Stimulated activated effector memory CD8-positive, alpha-beta T cell treated with anti-CD3 and anti-CD28 coated beads, Interleukin-12 subunit alpha, Interleukin-12 subunit beta, amount 100 ng/mL, for 72 hours (primary cell): ENCODE measurements at places on chromosomes 5 and 9.

GRCh38 chr5:129904102-129904666 is at the start of gene CHSY3:
Gene CHSY3 (plus strand): TSS chr5:129904465.
- DNase-seq, result peak; percentile 2

GRCh38 chr9:111064160-111064837 is 26.0 kb upstream of the LPAR1 start:
- DNase-seq, result no peak

- no peak for DNase-seq
Measured at GRCh38 chr5:2901096-2901495, 149.6 kb upstream of the IRX2 start.

DNA sequence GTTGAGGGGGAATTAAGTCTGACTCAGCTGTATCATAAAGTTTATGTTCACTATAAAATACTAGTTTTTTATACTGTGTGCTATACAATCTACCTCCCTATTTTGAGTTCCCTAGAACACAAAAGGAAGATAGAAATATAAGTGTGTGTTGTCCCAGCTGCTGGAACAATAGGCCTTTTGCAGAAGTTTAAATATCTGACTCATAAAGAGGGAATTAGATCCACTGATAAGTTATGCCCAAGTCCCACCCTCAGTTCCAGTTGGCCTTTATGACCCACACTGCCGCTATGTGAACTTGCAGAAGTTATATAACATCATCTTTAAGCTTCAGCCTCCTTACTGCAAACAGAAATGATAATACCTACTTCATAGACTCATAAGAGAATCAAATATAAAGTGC is 88.5 kb upstream of the DAB2 start:
- DNase-seq, result no peak

GRCh38 chr9:107631788-107632187 is 142.2 kb upstream of the KLF4 start:
- DNase-seq, result no peak

DNA sequence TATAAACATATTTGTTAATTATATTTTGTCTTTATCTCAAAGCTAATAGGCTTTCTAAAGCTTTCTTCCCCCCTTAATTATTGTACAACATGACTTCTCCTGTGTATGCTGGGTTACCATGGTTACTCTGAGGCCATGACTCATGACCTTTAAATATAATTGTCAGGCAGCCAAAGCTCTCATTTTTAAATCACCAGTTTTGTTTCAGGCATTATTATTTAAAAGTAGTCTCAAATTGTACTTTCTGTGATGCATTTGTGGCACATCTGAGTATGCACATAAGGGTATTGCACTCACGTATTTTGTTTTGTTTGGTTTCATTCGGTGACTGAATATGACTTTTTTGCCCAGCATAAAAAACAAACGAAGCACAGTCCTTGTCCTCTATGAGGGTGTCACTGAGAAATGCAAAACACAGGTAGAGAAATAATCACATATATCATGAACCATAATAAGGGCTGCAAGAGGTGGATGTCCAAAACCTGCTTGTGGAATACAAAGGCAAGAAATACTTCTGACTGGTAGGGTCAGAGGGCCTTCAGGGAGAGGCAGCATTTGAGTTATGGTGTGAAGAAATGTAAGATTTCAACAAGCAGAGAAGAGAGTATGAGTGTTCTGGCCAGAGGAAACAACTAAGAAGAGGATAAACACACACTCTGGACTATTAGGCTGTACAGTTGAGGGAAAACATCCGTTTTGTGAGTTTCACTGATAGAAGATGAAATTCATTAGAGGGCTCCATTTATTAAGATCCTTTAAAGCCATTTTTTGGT is 2.1 kb downstream of the CCDC192 start:
- DNase-seq, result no peak

- no peak for DNase-seq
Measured at GRCh38 chr9:89880721-89881120, 275.9 kb downstream of the GADD45G start.

DNA sequence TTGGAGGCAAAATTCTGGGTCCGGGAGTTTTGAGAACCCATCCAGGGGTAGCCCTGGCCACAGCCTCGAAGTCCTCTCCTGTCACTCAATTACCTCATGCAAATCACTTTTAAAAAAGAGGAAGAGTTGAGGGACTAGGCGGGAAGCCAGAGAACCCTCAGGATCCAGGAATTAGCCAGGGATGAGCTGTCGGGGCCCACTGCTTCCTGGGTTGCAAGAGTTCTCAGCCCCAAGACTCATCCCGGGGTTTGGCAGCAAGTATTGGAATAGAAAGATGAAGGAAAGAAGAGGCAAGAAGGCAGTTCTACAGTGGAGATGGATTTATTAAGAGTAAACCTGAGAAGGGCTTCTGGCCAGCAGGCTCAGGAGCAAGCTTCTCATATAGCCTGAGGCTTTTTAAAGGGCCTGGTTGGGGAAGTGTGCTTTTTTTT is 25.6 kb downstream of the C9orf50 start:
- no peak for DNase-seq

DNA sequence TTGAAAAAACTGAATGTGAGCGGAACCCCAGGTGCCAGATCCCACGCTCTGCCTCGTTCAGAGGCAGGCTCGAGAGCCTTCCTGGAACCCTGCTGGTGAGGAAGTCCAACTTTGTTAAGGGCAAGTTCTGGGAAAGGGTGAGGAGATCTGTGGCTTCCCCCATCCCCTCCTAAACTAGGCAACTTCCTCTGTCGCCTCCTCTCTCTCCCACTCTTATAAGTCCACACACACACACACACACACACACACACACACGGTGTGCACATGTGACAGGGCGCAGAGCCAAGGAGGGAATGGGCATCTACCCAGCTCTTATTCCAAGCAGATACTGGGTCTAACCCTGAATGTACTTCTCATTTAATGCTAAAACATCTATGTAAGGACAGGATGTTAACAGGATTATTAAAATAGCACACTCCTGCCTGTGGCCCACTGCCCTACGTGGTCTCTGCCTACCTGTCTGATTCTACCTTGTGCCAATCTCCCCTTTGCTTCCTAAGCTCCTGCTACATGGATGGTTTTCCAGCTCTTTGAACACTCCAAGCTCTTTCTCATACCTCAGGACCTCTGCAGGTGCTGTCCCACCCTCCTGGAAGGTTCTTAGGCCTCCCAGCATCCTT is 72.4 kb upstream of the FBXW11 start:
- DNase-seq, result no peak

GRCh38 chr9:122221183-122221811 is 7.5 kb downstream of the LHX6 start:
- DNase-seq, result no peak

DNA sequence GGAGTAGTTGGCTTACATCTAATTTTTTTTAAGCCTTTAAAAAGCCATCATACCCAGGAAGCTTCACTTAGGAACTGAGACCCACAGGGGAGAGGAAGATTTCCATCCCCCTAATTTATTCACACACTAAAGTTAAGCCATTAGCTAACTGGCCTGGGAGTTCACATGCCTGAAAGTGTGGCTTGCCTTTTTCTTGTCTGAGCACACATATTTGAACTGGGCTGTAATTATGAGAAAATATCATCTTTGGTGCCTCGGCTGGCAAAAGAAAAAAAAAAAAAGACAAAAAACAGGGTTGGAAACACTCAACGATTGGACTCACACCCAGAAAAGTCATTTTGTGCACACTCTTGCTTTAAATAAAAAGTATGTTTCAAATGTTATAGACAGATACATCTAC is 847.3 kb downstream of the MAT2B start:
- DNase-seq, result no peak

DNA sequence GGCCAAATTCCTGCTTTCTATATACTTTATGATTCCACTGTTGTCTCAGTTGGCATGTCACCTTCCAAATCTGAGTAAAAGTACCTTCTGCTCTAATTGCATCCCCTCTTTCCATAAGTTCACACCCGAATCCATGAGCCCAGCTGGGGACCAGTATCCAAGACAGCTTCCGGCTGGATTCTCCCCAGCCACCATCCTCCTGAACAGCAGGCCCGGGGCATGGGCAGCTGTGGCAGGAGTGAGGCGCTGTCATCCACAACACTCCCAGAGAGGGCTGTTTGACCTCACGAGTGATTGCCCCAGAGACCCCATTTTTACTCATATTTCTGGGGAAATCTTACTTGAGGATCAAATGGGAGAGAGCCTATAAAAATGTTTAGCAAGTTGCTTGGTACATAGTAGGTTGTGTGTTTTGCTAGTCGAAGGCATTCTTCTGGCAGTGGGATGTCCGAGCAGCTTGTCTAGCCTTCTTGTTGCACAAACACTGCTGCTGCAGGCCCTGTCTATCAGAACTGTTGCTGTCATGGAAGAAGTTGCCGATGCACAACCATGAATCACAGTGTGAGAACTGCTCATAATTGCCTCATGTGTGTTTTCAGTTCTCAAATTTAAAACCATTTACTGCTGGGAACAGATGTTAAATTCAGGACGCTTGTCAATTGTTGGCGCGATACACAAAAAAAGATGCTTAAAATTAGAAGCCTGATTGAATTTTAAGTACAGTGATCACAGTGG is 93.8 kb downstream of the HSPA4 start:
- DNase-seq, result no peak

GRCh38 chr5:14212838-14213237 is 69.7 kb downstream of the TRIO start:
- DNase-seq, result no peak

DNA sequence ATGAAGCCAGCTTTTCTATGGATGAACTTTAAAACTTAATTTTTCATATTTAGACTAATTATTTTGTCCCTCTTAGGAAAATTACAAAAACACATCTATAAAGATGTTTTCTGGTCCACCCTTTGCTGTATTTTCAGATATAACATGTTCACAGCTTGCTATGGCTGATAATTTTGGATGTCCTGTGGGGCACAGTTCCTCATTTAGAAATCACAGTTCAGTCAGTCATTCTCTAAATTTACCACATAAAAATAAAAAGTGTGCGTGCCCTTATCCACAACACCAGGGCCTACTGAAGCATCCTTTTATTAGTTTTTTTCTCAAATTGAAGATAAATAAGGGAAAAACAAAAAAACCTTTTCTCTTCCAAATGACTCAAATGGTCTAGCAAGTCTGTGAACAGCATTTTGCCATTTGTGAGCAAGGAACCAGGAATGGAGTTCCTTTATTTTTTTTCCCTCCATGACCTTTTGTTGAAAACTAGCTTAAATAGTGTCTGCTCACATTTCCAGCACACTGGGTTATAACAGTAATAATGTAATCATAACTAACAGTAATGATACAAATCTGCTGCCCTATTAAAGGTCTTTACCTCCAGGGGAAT is 87.1 kb downstream of the CEMIP2 start:
- no peak for DNase-seq

DNA sequence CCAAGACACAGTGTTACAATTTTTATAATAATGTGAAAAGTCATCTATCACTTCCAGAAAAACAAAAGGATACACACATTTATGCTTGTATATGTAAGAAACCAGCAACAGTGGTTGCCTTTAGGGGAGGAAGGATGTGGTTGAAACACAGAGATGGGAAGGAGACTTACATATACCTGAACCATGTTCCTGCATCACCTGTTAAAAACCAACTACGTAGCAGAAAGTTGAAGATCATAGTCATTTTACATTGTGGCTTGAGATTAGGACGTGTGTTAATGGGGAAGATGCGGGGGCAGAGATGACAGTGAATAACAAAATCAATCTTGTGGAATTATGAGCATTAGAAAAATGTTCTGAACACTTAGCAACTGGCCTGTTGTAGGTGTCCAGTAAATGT is 307.3 kb downstream of the MLLT3 start:
- no peak for DNase-seq

DNA sequence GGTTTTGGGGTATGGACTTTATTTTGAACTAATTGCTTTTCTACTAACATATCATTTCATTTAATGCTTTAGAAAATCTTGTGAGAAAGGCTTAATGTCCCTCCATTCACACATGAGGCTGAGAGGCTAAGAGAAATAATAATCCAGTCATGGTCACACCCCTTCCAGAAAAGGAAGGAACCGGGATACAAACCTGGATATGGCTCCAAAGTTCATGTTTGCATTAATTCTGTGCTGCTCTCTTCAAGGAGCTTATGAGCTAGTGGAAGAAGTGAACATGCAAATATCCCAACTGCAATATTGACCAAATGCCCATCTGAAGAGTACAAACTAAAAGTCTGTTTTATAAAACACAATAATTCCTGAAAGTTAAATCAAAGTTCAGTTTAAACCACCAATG is 732.1 kb upstream of the RIOK2 start:
- DNase-seq, result no peak

DNA sequence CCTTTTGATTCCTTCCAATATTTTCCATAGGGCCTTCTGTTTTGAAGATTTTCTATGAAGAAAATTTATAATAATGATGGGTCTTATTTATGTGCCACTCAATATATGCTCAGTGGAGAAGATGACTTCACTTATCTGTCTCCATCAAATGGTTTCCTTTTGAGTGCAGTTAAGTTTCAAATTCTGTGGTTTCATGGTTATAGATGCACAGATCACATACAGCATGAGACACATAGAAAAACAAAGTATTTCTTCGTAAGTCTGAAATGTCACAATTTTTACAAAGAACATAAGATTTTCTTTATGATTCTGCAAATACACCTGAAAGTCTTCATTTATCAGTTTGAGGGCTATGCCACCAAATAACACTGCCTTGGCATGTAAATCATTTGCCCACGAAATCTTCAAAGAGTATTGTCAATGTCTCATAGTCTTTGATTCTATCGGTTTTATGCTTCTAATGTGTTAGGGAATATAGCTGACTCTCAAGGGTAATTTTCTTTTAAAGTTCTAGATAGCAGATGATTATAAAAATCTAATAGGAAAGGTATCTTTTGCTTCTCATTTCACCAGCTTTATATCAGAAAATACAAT is 14.1 kb downstream of the CFAP95 start:
- no peak for DNase-seq

- DNase-seq, result no peak
Measured at GRCh38 chr5:135094339-135095051, 60.5 kb upstream of the PITX1 start.

- DNase-seq, result no peak
Measured at GRCh38 chr5:83922699-83923098, 202.0 kb upstream of the HAPLN1 start.

DNA sequence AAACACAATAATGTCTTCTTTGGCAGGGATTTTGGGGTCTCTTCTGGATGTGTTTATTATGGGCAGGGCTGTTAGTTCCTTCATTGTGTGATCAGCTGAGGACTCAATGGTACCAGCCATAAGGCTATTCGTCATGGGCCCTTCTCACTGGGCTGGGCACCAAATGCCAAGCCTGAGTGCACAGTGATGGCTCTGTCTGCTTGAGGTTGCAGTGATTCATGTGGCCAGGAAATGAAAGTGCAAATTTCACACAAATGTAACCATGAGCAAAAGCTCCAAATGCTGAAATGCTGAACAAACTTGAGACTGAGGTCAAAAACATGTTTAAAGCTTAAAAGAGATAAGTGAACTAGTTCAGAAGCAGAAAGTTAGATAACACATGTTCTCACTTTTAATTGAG is 191.0 kb downstream of the TARS1 start:
- DNase-seq, result no peak

- DNase-seq, result peak; percentile 52
Measured at GRCh38 chr9:97237951-97238889, 69.2 kb upstream of the CCDC180 start.

- DNase-seq, result no peak
Measured at GRCh38 chr9:89919171-89919681, 314.4 kb downstream of the GADD45G start.
